ENCODE measurements at places on chromosomes 5 and 9.

DNA sequence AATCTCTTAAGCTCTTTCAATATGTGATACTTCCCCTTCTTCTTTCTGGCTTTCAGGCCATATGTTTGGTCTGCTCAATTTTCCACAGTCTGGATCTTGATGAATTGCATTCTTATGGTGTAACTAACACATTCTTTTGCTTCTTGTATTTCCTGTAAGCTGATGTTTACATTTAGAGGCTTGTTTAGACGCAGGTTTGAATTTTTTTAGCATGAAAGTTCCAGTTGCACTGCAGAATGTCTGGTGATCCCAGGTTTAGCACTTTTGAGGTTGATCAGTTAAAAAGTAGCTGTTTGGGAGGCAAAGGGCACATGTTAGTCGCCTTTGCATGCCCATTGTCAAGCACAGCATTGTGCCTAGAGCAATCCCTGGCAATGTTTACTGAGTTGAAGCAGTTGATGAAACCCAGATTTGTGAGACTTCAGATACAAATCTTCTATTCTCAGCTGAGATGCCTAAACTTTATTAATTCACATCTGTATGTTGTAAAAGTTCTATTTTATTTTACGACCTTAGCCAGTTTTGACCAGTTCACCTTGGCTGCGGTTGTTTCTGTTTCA is 59.6 kb upstream of the SPATA31C2 start:
- no peak for DNase-seq

GRCh38 chr9:137545123-137545522 is 5.1 kb downstream of the PNPLA7 start:
- DNase-seq: no peak

- DNase-seq: no peak
Observed at GRCh38 chr5:112059579-112060135, 302.7 kb upstream of the NREP start.

DNA sequence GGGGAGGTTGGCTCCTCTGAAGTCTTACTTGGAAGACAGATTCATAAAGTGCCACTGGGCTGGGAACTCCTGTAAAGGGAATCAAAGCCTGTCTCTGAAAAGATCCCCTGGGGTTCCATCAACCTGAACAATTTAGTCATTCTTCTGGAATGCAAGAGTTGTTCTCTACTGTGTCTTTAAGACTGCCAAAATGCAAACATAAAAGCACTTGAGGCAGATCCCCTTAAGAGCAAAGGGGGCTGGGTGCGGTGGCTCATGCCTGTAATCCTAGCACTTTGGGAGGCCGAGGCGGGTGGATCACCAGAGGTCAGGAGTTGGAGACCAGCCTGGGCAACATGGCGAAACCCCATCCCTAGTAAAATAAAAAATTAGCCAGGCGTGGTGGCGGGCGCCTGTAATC is 16.7 kb downstream of the CDKN2AIPNL start:
- DNase-seq: no peak

DNA sequence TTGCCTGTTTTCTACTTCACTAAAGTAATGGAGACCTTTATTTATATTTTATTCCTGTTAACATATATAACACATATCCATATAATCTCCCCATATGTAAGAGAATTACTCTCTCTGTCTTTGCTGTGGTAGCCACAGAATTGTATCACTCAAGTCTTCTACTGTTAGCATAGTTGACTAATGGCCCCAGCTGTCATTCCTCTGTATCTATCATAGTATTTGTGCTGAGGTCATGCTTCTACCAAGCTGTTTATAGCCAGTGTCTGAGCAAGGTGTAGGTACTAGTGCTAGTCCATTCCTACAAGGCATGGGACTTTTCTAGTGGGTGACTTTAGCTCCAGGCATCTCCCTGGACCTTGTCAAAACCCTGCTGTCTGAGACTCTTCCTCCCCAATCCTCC is 244.1 kb downstream of the KIAA0825 start:
- no peak for DNase-seq

DNA sequence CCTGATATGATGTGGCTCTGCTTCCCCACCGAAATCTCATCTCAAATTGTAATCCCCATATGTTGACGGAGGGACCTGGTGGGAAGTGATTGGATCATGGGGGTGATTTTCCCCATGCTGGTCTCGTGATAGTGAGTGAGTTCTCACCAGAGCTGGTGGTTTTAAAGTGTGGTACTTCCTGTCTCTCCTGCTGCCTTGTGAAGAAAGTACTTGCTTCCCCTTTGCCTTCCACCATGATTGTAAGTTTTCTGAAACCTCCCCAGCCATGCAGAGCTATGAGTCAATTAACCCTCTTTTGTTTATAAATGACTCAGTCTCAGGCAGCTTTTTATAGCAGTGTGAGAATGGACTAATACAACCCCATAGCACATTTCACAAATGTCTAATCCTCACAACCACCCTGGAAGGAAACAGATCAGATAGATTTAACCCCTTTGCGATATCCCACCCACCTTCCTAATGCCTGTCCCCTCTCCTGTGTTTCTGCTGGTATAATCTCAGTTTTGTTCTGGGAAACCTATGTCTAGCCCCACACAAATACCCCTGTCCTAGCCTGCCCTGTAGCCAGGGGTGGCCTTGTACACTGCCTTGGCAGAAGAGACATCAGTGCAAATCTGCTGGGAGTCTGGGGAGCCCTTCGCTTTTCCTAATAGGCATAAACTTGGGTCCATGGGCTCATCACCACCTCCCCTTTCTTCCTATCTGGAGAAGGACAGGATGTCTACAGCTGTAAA is 157.0 kb upstream of the RAI14 start:
- no peak for DNase-seq

DNA sequence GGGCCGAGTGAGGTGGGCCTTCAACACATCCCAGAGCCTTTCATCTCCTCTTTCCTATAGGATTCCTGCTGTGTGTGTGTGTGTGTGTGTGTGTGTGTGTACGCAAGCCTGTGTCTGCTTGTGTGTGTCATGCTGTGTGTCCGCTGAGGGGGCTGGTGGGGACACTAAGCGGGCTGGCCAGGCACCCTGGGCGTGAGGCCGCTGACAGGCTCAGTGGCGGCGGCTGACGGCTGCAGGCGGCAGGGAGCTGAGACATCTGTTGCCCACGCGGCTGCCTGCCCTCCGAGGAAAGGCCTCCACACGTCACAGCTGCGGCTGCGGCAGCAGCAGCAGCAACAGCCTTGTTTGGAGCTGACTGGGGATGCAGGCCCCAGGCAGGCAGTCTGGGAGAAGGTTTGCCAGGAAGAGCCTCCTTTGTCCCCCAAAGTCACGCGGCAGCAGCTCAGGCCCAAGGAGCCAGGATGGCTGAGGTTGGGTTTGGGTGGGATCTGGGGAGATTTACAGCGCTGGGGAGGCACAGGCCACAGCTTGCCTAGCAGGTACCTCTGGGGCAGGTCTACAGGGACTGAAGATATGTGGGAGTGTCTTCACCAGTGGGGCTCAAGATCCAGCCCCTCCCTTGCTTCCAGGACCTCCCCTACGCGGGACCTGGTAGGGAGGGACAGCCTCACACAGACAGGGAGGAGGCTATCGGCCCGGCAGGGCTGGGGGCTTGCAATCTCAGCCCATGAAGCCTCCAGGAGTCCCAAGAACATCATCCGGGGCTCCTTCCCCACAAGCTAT is 1.8 kb downstream of the PDLIM4 start:
- DNase-seq: no peak

DNA sequence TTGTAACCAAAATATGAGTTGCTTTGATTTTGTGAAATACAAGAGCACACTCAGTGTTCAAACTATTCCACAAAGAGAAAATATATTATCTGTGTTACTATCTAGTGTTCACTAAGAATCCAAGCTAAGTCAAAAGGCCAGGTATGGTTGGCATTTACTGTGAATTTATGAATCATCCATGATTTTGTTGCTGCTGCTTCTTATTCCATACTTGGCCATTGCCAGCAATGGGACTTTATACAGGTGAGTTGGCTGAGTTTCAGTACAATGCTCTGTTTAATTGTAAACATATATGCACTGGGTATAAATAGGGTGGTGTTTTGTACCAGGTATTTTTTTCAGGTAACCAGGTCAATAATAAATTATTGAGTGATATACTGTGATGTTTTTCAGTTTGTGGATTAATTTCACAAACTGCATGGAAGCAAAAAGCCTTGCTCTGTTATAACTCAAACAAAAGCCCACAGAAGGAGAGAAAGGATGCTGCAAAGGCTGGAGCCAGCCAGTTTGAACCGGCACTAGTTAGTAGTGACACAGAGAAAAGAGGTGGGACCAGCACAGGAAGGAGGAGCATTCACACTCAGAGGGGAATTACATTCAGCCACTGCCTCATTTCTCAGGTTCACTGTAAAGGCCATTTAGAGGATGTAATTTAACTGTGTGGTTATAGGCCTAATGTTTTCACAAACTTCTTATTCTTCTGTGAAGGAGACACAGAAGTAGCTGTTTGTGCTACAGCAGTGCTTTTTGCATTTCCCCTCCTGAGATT is 381.8 kb downstream of the ADGRV1 start:
- no peak for DNase-seq

DNA sequence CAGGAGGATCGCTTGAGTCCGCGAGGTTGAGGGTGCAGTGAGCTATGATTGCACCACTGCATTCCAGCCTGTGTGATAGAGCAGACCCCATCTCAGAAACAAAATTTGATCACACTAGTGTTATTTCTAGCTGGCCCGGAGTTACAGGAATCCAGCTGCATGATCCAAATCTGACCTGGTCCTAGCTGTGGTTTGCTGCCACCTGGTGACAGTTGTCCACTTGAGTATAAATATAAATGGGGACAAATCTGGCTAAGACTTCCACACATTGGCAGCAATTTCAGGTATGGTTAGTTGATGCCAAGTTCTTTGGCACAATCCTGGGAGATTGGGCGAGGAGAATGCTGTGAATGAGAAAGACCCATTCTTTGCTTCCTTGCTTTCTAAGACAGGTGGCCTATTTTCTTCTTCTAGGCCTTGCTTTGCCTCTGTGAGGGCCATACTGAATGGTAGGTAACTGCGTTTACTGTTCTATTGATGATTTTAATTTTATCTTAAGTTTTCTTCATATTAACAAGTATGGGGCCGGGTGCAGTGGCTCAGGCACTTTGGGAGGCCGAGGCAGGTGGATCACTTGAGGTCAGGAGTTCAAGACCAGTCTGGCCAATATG is 35.4 kb downstream of the UBE2R2 start:
- DNase-seq: no peak

GRCh38 chr9:129068990-129069861 is 11.7 kb upstream of the DOLPP1 start:
- no peak for DNase-seq

DNA sequence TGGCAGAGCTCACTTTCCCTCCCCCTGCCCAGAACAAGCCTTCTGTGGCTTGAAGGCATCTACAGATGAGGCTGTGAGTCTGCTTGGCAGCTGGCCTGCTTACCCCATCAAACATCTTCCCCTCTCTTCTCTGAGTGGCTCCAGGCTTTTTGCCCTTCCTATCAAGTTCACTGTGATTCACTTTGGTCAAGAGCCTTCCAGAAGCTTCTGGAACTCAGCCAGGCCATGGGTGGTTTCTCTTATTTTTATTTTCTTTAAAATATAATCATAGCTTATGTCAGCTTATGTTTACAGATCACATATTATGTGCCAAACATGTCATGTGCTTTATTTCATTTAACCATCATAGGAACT is 267.0 kb downstream of the SEC61B start:
- DNase-seq: no peak

- no peak for DNase-seq
Observed at GRCh38 chr9:106798016-106798799, 64.8 kb upstream of the ZNF462 start.

DNA sequence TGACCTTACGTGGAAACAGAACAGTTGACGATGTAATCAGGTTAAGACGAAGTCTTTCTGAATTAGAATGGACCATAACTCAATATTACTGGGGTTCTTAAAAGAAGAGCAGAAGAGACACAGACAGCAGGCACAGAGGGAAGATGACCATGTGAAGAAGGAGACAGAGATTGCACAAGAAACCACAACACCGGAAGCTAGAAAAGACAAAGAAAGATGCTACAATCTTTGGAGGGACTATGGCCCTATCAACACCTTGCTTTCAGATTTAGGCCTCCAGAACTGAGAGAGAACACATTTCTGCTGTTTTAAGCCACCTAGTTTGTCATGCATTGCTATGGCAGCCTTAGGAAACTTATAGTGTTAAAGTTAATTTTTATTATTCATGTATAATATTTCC is 27.1 kb downstream of the CDH9 start:
- no peak for DNase-seq

All from progenitor cell of endocrine pancreas (in vitro differentiated cells).